ENCODE measurements at places on chromosomes 5 and 9.

DNA sequence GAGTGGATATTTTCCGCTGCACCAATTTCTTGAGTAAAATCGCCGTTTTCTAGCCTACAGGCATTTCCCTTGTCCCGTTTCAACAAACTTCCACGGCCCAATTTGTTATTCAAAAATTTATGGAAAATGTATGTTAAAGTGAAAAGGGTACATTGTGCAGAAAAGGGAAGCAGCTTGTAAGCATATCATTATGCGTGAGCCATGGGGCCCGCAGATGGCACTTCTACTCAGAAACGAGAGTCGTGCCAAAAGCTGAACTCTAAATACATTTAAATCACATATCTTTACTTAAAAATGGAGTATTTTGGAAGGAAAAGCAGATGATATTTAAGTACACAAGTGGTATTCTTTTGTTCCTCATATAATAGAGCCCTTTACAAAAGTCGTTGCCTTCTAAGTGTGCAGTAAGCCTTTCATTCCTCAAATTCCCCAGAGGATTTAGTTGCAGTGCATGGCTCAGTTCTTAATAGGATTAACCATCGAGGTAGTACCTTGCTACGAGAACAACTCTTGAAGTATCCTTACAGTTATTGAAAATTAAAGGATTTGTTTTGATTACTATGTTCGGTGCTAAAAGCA is 1227.2 kb upstream of the WWC1 start:
- no peak for DNase-seq
- no peaks in the 10 kb centered on the region for H3K36me3 ChIP-seq
- no peak overlapping the region for H3K4me3 ChIP-seq
- H3K27me3 ChIP-seq = no peaks in the 10 kb centered on the region
- H3K27ac ChIP-seq = no peak overlapping the region

GRCh38 chr5:113084402-113085083 is 107.9 kb downstream of the DCP2 start:
- peaks cover 49% of the 10 kb centered on the region for H3K36me3 ChIP-seq
- peaks cover 3% of the 10 kb centered on the region for H3K27me3 ChIP-seq
- DNase-seq = no peak
- no peak overlapping the region for H3K27ac ChIP-seq
- H3K4me1 ChIP-seq = no peaks in the 10 kb centered on the region

DNA sequence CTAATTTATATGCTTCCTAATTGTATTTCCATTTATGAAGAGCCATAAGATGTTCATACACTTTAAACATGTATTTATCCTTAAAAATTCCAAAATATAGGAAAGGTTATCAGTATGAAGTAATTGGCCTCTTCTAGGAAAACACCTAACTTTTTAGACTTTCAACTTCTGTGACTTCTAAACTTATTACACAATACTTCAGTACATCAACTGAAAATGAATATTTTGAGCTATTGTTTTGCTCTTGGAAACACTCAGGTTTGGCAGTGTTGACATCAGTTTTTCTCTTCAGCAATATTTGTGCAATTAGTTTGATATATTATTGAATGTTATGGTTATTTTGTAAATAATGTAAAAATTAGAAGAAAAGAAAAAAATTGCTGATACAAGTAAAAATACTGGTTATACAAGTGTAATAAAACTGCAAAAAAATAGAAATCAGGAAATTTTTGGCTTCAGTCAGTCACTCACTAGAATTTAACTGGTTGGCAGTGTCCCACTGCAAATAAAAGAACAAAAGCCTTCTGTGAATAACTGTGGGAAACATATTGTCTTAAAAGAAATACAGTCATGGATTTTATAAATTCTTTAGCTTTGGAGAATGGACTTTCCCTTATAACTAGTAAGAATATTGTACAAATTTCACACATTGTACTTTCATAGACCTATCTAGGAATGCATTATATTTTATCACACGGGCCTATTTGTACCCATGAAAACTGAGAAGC is 635.9 kb downstream of the TLE1 start:
- no peak overlapping the region for H3K4me3 ChIP-seq
- no peaks in the 10 kb centered on the region for H3K36me3 ChIP-seq

DNA sequence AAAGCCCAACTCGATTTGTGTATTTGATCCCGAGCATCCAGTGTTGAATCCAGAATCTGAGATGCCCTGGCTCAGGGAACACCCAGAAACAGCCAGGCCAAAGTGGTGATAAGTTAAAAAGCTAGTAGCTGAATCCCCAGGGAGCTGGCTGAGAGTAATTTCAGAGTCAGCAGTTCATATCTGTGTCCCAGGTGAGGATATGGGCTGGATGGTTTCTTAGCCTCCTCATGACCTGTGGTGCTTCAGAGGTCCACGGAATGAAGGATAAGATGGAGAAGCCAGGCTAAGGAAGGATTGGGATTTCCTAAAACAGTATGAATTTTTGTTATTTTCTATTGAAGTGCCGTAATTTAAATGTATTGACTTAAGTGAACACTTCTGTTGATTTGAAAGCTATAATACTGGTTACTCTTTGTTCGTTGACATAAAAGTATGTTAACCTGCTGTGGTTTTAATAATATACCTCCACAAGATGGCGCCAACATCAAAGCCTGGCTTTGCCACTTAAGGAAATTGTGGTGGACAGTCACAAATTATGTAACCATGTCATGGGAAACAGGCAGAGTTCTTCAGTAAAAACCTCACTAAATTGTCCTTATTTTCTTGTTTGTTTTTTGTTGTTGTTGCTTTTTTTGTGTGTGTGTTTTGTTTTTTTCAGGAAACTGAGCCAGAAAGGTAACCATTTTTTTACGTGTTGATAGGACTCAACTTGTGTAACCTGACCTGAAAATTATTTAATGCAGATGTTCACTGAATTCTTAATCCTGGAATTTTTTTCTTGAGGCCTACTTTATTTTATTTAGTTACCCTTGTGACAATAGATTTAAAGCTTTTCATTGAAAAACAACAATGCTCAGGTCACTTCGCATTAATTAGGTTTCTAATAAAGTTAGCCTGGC is 11.4 kb downstream of the MTAP start:
- no peaks in the 10 kb centered on the region for H3K27me3 ChIP-seq
- DNase-seq = peak; percentile 74
- H3K36me3 ChIP-seq = peaks cover 20% of the 10 kb centered on the region

DNA sequence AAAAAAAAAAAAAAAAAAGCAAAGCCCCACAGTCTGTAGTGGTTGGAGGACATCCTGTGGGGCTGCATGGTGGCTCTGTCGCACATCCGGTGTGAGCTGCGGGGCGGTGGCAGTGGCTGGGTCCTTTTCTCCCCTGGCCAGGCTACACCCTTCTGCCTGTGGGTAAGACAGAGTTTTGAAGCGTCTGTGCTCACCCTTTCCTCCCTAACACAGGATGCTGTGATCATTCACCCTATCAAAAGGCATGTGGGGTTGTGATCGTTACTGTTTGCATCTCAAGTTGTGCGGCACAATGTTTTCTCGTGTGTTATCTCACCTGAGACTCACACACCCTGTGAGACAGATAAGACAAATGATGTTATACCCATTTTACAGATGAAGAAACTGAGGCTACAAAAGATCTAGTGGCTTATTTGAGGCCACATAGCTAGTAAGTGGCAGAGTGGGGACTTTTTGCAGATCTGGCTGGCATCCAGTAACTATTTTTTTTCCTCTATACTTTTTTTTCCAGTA is 17.5 kb downstream of the IRF1 start:
- H3K4me3 ChIP-seq = peak overlapping the region; percentile 88
- no peaks in the 10 kb centered on the region for H3K27me3 ChIP-seq
- H3K27ac ChIP-seq = peak overlapping the region; percentile 94
- no peaks in the 10 kb centered on the region for H3K36me3 ChIP-seq

DNA sequence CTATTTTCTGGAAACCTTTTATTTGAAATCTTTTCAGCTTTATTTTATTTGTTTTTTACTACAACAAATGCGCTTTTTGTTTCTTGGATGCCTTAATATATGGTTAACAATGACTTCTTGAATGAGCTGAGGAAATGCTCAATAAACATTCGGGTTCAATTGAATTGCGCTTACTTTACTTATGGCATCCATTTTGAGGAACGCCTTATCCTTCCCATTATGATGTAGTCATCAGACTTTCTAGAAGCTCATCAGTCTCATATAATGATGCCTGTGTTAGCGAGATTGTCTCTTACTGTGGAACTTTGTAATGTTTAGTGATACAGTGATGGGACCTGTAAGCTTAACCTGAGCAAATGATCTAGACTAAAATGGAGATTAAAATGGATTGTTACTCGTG is 916 bp downstream of the SHLD3 start:
- peak overlapping the region; percentile 93 for H3K4me3 ChIP-seq
- H3K36me3 ChIP-seq = peaks cover 2% of the 10 kb centered on the region
- no peaks in the 10 kb centered on the region for H3K27me3 ChIP-seq
- peaks cover 50% of the 10 kb centered on the region for H3K4me1 ChIP-seq
- no peak for DNase-seq

DNA sequence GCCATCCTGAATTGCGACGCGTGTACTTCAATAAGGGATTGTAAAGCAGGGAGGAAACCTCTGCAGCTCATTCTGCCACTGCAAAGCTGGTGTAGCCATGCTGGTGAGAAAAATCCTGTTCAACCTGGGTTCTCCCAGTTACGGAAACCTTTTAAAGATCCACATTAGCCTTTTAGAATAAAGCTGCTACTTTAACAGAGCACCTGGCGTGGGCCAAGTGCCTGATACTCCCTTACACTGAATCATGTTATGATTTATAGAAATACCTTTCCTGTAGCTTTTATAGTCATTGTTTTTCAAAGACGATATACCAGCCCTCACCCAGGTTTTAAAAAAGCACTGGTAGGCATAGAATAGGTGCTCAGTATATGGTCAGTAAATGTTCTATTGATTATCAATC is 48.3 kb downstream of the SFXN1 start:
- H3K4me1 ChIP-seq = peaks cover 22% of the 10 kb centered on the region
- no peak for DNase-seq
- H3K27me3 ChIP-seq = no peaks in the 10 kb centered on the region
- no peak overlapping the region for H3K4me3 ChIP-seq
- peak overlapping the region; percentile 74 for H3K27ac ChIP-seq

DNA sequence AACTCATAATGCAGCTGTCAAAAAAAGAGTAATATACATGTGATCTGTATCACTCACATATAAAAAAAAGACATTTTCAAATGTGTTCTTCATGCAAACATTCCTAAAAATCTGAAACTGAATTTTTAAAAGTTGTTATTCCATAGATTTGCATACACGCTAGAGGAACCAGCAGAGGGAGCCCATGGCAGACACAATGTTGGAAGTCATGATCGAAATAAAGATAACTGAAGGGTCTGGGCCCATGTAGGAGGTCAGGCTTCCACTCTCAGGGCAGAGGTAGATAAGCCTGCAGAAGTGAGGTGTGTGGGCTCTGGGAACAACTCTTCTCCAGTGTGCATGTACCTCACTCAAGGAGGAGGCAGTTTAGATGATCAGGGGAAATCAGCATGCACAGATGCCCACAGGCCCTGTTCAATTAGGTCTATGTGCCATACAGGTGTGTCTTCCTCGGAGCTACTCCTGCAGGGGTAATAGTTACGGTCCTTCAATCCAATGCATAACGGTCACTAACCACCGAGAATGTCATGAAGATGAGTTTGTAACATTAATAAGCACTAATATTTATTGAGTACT is 208.6 kb downstream of the EPB41L4A start:
- H3K4me3 ChIP-seq = no peak overlapping the region
- peaks cover 7% of the 10 kb centered on the region for H3K36me3 ChIP-seq
- H3K27me3 ChIP-seq = peaks cover 24% of the 10 kb centered on the region
- DNase-seq = no peak

DNA sequence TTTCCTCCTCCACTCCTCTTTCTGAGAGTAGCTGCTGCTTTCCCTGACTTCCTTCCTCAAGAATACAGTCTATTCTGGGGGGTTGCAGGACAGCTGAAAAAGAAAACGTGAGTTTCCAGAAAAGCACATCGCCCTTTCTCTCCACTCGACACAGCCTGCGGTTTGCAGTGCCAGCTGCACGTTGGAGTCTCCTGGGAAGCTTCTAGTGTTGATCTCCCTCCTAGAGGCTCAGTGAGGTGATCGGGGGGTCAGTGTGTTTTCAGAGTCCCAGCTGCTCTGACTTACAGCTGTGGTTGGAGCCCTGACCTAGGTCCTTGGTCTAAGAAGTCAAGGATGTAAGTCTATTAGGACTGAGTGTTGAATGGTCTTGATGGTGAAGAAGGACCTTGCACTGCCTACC is 25.0 kb upstream of the SUSD3 start:
- H3K4me3 ChIP-seq = no peak overlapping the region
- no peaks in the 10 kb centered on the region for H3K27me3 ChIP-seq
- H3K4me1 ChIP-seq = peaks cover 75% of the 10 kb centered on the region
- no peak for DNase-seq
- H3K36me3 ChIP-seq = peaks cover 17% of the 10 kb centered on the region

DNA sequence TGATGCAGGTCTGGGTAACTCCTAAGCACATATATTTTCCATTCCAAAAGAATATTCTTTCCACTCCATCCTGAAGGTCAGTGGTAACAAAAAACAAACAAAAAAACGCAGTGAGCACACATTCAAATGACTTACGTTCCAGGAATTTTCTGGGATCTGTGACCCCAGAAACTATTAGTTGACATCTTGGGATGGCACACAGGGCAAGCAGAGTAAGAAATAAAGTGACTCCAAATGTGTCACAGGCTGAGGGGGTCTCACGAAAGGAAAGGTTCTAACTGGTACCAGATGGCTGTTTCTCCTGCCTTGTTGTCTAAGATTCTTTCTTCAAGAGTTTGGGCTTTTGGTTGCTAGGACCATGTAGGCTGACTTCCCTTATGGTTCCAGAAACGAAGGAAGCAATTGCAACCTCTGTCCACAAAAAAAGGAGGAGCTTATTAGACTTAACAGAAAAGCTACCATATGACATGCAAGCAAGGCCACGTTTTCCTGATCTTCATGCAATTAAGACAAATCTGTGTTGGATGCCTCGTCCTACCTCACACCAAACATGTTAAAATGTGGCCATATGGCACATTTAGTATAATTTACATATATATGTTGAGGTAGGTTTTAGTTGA is 32.7 kb downstream of the PTGS1 start:
- peaks cover 10% of the 10 kb centered on the region for H3K36me3 ChIP-seq
- H3K27me3 ChIP-seq = peaks cover 6% of the 10 kb centered on the region
- H3K4me3 ChIP-seq = no peak overlapping the region
- no peak overlapping the region for H3K27ac ChIP-seq
- H3K4me1 ChIP-seq = peaks cover 2% of the 10 kb centered on the region
- no peak for DNase-seq

GRCh38 chr5:100595812-100596173 is 60.6 kb downstream of the FAM174A start:
- H3K36me3 ChIP-seq = no peaks in the 10 kb centered on the region
- H3K4me3 ChIP-seq = no peak overlapping the region
- no peaks in the 10 kb centered on the region for H3K27me3 ChIP-seq
- no peak overlapping the region for H3K27ac ChIP-seq
- DNase-seq = no peak

DNA sequence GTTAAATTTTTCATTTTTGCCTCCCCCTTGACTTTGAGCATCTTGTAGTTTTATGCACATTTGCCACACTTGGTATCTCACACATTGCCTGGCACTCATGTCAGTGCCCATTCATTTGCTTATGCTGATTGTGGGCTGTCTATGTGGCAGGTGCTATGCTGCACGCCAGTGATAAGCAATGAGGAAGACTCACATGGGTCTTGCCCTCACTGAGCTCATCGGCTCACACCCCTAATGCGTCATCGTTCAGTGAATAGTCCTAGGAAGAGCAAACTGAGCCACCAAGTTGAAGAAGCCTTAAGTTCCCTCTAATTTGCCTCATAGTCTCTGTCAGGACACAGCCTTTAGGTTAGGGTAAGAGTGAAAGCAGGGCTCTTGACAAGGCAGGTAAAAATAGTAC is 209.4 kb upstream of the IL12B start:
- no peak overlapping the region for H3K27ac ChIP-seq
- H3K36me3 ChIP-seq = no peaks in the 10 kb centered on the region
- H3K4me1 ChIP-seq = no peaks in the 10 kb centered on the region
- peaks cover 14% of the 10 kb centered on the region for H3K27me3 ChIP-seq
- DNase-seq = no peak

All from naive thymus-derived CD8-positive, alpha-beta T cell (primary cell).